Occipital lobe (tissue), 3 donors: ENCODE measurements at places on chromosomes 3 and 15. TPM values are rescaled to one million over a fixed set of nuclear protein-coding genes. Genes with fewer than 3 reads are reported as not detected.

Gene SMAD6
- 1.9 TPM for total RNA-seq

Gene CPB1
- total RNA-seq: not detected

Gene C15orf39
- 0.31 TPM for total RNA-seq

Gene SPSB4
- 8.3 TPM for total RNA-seq

Gene LRRC31
- not detected for total RNA-seq

Gene DUOXA1
- total RNA-seq: 0.31 TPM

Gene LRTM1
- total RNA-seq: not detected
